ENCODE measurements at places on chromosomes 1 and 21. TPM values are rescaled to one million over a fixed set of nuclear protein-coding genes. Genes with fewer than 3 reads are reported as not detected.

DNA sequence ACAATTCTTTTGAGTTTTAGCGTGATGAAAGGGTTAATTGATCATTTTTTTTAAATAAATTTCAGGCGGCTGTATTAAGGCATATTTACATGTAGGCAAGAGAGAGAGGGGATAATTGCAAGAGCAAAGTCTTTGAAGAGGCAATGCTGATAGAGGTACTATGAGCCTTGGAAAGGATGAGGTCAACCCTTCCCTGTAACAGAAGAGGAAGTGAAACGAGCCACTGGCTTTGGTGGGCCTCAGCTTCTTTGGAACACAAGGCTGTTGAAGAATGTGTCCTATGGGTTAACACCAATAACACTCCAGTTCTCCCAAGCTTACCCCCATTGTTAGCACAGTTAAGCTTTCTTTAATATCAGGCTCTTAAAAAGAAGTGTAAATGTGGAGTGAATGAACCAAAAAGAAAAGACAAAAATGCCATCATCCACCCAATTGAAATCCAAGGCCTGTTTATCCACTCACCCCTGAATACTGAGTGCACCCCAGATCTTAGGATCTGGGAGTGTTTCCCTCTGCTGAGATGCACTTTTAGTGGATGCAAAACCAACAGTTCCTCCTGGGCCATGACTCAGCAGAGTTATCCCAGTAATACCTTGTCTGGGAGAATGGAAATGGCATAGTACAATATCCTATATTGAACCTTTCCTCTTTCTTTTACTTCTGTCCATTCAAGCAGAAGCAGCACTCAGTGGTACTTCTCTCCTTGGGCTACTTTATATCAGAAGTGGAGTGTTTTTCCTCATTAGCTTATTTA, 216.4 kb downstream of the SLC44A5 start:
- H3K4me3 ChIP-seq, result no peak overlapping the region
- H3K27me3 ChIP-seq, result no peaks in the 10 kb centered on the region
- H3K27ac ChIP-seq, result no peak overlapping the region
- DNase-seq, result no peak
- H3K36me3 ChIP-seq, result no peaks in the 10 kb centered on the region

- H3K36me3 ChIP-seq, result peaks cover 20% of the 10 kb centered on the region
- no peaks in the 10 kb centered on the region for H3K27me3 ChIP-seq
- no peak overlapping the region for H3K4me3 ChIP-seq
- DNase-seq, result no peak
- no peaks in the 10 kb centered on the region for H3K4me1 ChIP-seq
- H3K27ac ChIP-seq, result no peak overlapping the region
Measured at GRCh38 chr1:203839081-203839480, 22.3 kb upstream of the SNRPE start.

GRCh38 chr21:26061437-26061836, 109.1 kb downstream of the APP start:
- no peak for DNase-seq
- H3K4me1 ChIP-seq, result peaks cover 9% of the 10 kb centered on the region
- H3K27me3 ChIP-seq, result no peaks in the 10 kb centered on the region
- H3K36me3 ChIP-seq, result peaks cover 13% of the 10 kb centered on the region
- no peak overlapping the region for H3K4me3 ChIP-seq

DNA sequence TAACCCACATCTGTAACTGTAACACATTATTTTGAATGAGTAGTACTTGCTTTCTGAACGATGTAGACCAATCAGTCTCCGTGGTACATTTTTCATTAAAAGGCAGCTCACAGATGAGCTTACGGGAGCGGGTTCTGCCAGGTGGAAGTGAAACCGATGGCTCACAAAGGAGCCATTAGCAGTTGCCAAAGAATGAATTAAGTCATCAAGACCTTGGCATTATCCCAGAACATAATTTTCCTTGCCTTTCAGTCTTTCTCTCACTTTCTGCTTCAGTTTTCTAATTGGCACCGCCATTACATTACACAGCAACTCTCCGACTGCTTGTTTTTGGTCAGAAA, 33.5 kb upstream of the UTS2 start:
- H3K27ac ChIP-seq, result no peak overlapping the region
- DNase-seq, result no peak
- peaks cover 4% of the 10 kb centered on the region for H3K27me3 ChIP-seq
- no peak overlapping the region for H3K4me3 ChIP-seq
- H3K4me1 ChIP-seq, result peaks cover 4% of the 10 kb centered on the region

DNA sequence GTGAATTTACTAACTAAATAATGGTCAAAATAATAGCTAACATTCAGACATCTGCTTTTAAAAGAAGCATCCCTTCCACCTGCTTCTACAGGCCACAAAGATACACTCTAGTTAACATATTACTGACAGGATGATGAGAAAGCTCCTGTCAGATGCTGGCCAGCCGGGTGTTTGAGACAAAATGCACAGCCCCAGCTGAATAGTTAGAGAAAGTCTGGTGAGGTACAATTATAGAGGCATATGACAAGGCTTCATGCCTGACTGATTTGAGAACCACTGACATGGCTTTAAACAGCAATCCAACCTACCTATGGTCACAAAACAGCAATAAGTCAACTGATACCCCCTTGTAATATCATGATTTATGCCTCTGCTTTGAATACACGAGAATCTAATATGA, 137.0 kb downstream of the DENND1B start:
- no peaks in the 10 kb centered on the region for H3K36me3 ChIP-seq
- H3K27me3 ChIP-seq, result no peaks in the 10 kb centered on the region
- no peak overlapping the region for H3K4me3 ChIP-seq
- no peaks in the 10 kb centered on the region for H3K4me1 ChIP-seq
- H3K27ac ChIP-seq, result no peak overlapping the region

DNA sequence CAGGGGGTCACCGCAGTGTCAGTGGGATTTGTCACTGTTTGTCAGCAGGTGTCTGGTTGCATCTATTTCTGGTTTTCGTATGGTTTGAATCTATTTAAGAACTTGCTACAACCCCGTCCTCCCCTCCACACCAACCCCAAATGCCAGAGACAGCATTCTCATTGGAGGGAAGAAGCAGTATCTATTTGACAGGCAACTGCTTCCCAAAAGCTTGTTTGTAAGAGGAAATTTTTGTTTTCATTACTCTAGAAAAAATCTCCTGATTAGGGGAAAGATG, 54.4 kb downstream of the NR5A2 start:
- H3K36me3 ChIP-seq, result no peaks in the 10 kb centered on the region
- no peaks in the 10 kb centered on the region for H3K27me3 ChIP-seq
- no peak for DNase-seq
- peaks cover 5% of the 10 kb centered on the region for H3K4me1 ChIP-seq
- H3K27ac ChIP-seq, result no peak overlapping the region
- no peak overlapping the region for H3K4me3 ChIP-seq

GRCh38 chr1:241531195-241532161, 700 bp upstream of the KMO start:
- no peak for DNase-seq
- H3K27ac ChIP-seq, result peak overlapping the region; percentile 77
- no peaks in the 10 kb centered on the region for H3K27me3 ChIP-seq
- no peaks in the 10 kb centered on the region for H3K36me3 ChIP-seq
- H3K4me1 ChIP-seq, result peaks cover 9% of the 10 kb centered on the region

GRCh38 chr1:198929961-198930599, 291.2 kb downstream of the PTPRC start:
- H3K4me3 ChIP-seq, result peak overlapping the region; percentile 31
- DNase-seq, result no peak
- H3K4me1 ChIP-seq, result peaks cover 25% of the 10 kb centered on the region
- H3K27me3 ChIP-seq, result no peaks in the 10 kb centered on the region
- peak overlapping the region; percentile 47 for H3K27ac ChIP-seq
- no peaks in the 10 kb centered on the region for H3K36me3 ChIP-seq

DNA sequence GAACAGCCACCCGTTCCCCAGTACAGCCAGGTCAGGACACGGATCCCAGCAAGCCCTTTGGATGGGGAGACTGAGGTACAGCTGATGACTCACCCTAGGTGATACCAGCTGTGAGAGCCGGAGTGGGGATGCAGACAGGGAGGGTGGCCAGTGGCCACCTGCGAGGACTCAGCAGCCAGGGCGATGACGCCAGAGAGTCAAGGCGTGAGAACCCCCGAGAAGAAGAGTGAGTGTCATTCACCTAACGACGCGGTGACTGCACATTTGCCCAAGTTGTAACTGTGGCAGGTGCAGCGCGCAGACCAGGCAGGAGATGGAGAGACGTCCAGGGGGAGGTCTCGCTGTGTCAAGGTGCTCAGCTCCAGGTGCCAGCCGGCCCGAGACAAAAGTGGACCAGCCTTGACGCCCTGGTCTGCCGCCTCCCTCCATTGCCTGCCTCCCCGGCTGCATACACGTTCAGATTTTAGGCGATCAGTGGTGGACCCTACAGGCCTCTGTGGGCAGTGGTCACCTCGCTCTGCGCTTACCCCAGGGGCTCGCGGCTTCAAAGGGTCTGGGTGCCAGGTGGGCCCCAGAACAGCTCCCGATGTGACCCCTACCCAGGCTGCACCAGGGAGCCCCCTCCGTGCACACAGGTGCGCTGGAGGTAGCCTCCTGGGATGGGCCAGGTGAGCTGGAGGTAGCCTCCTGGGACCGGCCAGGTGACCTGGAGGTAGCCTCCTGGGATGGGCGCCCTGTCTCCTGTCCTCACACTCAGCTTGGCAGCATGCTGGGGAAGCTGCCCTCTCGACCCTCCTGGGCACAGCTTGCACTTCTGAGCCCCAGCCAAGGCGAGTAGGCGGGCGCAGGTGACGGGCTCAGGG, 11.9 kb downstream of the LRRC3 start:
- no peaks in the 10 kb centered on the region for H3K4me1 ChIP-seq
- no peak overlapping the region for H3K27ac ChIP-seq
- H3K27me3 ChIP-seq, result no peaks in the 10 kb centered on the region

- DNase-seq, result no peak
- no peak overlapping the region for H3K4me3 ChIP-seq
- H3K27ac ChIP-seq, result no peak overlapping the region
- peaks cover 37% of the 10 kb centered on the region for H3K36me3 ChIP-seq
Measured at GRCh38 chr1:153752571-153753195, 22.5 kb upstream of the SLC27A3 start.

- H3K27me3 ChIP-seq, result peaks cover 35% of the 10 kb centered on the region
- no peak overlapping the region for H3K4me3 ChIP-seq
- DNase-seq, result no peak
- H3K4me1 ChIP-seq, result peaks cover 2% of the 10 kb centered on the region
- H3K36me3 ChIP-seq, result no peaks in the 10 kb centered on the region
Measured at GRCh38 chr1:169426174-169426705, 1.0 kb downstream of the CCDC181 start.

GRCh38 chr1:209900734-209901133, 37.3 kb upstream of the SYT14 start:
- H3K4me3 ChIP-seq, result peak overlapping the region; percentile 7
- no peaks in the 10 kb centered on the region for H3K27me3 ChIP-seq
- peak; percentile 58 for DNase-seq
- H3K36me3 ChIP-seq, result no peaks in the 10 kb centered on the region
- peak overlapping the region; percentile 97 for H3K27ac ChIP-seq

DNA sequence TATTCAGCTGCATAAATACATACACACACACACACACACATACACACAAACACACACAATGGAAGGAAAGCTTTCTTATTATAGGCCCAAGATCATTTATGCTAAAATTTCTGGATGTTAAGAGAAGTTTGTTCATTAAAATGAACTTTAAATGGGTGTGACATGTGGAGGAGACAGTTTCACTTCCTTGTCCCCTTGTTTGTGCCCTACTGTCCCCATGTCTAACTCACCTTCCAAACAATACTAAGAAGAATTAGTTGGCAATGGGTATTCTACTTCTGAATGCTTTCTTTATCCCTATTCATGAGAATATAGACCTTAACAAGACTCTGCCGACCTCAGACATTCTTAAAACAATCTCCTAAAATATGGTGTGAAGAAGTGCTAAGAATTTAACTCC, 63.5 kb upstream of the NRIP1 start:
- H3K4me1 ChIP-seq, result no peaks in the 10 kb centered on the region
- H3K36me3 ChIP-seq, result no peaks in the 10 kb centered on the region
- no peak for DNase-seq
- H3K27ac ChIP-seq, result no peak overlapping the region
- H3K4me3 ChIP-seq, result no peak overlapping the region

- no peak overlapping the region for H3K27ac ChIP-seq
- H3K4me1 ChIP-seq, result no peaks in the 10 kb centered on the region
- no peaks in the 10 kb centered on the region for H3K36me3 ChIP-seq
- no peak for DNase-seq
- H3K27me3 ChIP-seq, result no peaks in the 10 kb centered on the region
- no peak overlapping the region for H3K4me3 ChIP-seq
Measured at GRCh38 chr1:205128050-205128449, 6.3 kb upstream of the RBBP5 start.

GRCh38 chr1:208942394-208943130, 641.0 kb upstream of the CAMK1G start:
- no peaks in the 10 kb centered on the region for H3K36me3 ChIP-seq
- peaks cover 28% of the 10 kb centered on the region for H3K4me1 ChIP-seq
- no peak overlapping the region for H3K4me3 ChIP-seq
- no peak for DNase-seq
- no peaks in the 10 kb centered on the region for H3K27me3 ChIP-seq

Gene TNFAIP8L2
- not detected for polyA plus RNA-seq

Gene HSD3B2
- not detected for polyA plus RNA-seq

Gene FMN2
- not detected for polyA plus RNA-seq

Gene SLC30A7
- 15.1 TPM for polyA plus RNA-seq

Gene GPN2
- polyA plus RNA-seq, result 43.7 TPM

Gene LCE7A
- polyA plus RNA-seq, result not detected

Gene KRTAP19-5
- not detected for polyA plus RNA-seq

Gene PLEKHA6
- polyA plus RNA-seq, result 1.5 TPM

Gene LRRC53
- polyA plus RNA-seq, result not detected
